Activated CD4-positive, alpha-beta memory T cell treated with anti-CD3 and anti-CD28 coated beads, Interleukin-2, amount 10 ng/mL, durations not matched to agents 7 days and 5 days (primary cell): ENCODE measurements at places on chromosomes 1 and 21. TPM values are rescaled to one million over a fixed set of nuclear protein-coding genes. Genes with fewer than 3 reads are reported as not detected.

PRELP gene
- not detected for total RNA-seq

CCDC30 gene
- 1.6 TPM for total RNA-seq

DNA sequence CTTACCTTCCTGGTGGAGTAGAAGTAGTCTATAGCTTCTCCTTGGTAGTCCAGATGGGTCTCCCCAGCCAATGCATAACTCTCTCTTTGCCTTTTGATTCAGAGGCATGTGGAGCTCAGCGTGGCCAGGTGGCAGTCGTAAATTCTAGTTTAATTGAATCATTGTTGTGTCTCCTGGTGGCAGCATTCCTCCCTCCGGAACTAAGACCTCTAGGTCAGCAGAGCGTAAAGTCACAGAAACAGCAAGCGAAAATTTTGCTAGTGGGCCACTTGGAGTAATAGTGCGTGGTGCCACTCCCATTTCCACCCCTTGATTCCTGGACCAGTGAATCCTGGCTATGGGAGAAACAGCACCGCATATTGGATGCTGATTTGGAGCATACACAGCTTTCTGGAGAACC, 3.9 kb upstream of the TMPRSS2 start:
- peaks cover 25% of the 10 kb centered on the region for H3K27me3 ChIP-seq
- no peak overlapping the region for H3K27ac ChIP-seq
- H3K4me1 ChIP-seq: no peaks in the 10 kb centered on the region
- H3K36me3 ChIP-seq: no peaks in the 10 kb centered on the region
- no peak for DNase-seq

DNA sequence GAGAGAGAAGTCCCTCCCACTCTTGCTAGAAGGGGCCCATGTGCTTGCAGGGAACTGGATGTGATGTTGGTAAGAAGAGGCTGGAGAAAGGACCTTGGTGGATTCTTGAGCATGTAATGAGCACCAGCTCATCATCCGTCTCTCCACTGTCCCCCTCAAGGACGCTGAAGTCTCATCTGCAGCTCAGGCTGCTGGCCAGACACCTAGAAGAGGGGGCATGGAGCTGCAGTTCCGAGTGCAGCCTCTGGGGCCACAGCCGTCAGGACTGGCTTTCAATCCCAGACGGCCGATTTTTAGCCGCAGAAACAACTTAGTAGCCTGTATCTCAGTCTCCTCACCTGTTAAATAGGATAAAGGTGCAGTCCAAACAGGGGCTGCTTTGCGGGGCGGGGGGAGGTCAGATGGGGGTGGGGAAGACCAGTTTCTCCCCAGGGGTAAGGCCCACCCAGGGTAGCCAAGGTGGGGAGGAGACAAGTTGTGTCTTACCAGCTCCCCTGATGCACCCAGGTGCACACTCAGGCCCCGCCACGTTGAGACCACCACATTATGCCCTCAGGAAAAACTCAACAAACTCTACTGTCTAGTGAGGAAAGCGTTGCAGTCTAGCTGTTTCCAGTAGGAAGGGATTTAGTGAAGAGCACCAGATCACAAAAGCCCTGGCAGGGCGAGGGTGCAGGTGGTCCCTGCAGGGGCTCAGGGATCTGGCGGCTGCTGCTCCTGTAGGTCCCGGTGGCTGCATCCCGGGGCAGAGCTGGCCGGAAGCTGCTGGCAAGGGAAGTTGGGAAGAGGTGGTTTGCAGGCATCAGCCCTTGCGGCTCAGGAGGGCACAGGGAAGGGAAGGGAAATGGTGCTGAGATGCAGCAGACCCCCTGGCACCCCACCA, 29.5 kb downstream of the LDLRAP1 start:
- peak; percentile 51 for DNase-seq
- peaks cover 5% of the 10 kb centered on the region for H3K4me1 ChIP-seq
- no peaks in the 10 kb centered on the region for H3K36me3 ChIP-seq
- no peak overlapping the region for H3K4me3 ChIP-seq

DNA sequence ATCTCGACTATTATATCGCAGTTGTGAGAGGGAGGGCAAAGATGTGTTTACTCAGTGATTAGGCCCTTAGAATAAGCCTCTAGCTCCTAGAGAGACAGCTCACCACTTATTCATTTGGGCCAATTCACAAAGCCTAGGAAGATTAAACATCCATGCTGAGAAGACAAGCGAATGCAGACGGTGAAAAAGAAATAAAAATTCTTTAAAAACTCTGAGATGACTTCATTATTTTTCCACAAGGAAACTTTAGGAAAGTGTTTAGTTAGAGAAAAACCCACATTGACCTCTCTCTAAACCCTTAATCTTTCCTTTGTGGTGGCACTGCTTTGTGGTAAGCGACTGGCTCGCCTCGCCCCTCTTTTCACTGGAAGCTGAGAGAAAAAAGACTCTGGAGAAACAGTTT, 146.8 kb upstream of the DMRTA2 start:
- no peaks in the 10 kb centered on the region for H3K4me1 ChIP-seq
- no peak overlapping the region for H3K4me3 ChIP-seq
- no peaks in the 10 kb centered on the region for H3K27me3 ChIP-seq
- no peak overlapping the region for H3K27ac ChIP-seq
- no peak for DNase-seq

- H3K4me1 ChIP-seq: no peaks in the 10 kb centered on the region
- no peaks in the 10 kb centered on the region for H3K36me3 ChIP-seq
- H3K27ac ChIP-seq: no peak overlapping the region
- H3K4me3 ChIP-seq: no peak overlapping the region
Measured at GRCh38 chr1:152768847-152769533, 6.0 kb upstream of the LCE1F start.

GRCh38 chr1:31433396-31433930, 20.4 kb downstream of the SERINC2 start:
- no peaks in the 10 kb centered on the region for H3K4me1 ChIP-seq
- no peak overlapping the region for H3K4me3 ChIP-seq
- no peaks in the 10 kb centered on the region for H3K36me3 ChIP-seq
